Stimulated activated CD8-positive, alpha-beta memory T cell treated with anti-CD3 and anti-CD28 coated beads, Interleukin-2, amount 100 ng/mL, for 48 hours (primary cell): ENCODE measurements at places on chromosomes 13 and 19.

DNA sequence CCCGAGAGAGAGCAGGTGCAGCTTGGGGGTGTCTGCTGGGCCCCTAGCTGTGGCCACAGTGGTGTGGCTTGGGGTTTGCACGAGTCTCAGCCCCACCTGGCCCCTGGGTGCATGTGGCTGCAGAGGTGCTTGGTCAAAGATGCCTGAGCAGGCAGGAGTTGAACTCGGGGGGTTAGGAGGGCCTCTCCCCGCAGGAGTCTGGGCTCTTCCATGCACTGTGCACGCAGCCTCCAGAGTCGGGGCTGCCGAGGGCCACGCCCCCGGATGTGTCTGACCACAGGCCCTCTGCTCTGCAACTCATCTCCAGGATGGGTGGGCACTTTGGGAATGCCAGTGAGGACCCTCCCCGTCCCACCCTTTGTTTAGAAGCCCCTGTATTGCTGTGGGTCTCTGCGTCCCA is 91.5 kb upstream of the MCF2L start:
- no peak for DNase-seq

DNA sequence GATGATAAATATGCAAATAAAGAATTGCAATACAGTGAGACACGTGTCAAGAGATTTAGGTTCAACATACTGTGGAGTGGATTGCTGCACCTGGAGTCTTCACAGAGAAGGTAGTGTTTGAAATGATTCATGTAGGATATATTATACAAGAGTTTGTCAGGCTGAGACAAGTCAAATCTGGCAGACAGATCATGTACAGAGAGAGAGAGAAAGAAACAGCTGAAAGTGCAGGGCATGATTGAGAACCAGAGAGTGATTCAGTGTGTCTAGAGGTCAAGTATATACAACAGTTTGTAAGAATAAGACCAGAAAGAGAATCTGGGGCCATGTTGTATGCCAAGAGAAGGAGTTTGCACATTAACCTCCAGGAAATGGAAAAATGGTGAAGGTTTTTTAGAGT is 2.1 kb upstream of the VWA8 start:
- no peak for DNase-seq

DNA sequence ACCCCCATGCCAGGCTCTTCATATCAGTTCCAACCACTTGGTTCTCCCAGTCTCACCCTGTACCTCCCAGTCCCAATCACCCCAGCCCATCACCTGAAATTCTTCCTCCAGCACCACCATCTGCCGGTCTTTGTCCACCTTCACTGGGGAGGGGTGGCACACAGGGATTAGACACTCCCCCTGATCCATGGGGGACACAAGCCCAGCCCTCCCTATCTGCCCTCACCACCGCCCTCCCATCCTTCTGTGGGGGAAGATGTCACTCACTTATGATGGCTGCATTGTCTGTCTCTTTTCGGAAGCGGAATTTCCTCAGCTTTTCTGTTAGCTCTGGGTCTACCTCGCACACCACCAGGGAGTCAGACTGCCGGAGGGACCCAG is 685 bp downstream of the GMFG start:
- DNase-seq: no peak

DNA sequence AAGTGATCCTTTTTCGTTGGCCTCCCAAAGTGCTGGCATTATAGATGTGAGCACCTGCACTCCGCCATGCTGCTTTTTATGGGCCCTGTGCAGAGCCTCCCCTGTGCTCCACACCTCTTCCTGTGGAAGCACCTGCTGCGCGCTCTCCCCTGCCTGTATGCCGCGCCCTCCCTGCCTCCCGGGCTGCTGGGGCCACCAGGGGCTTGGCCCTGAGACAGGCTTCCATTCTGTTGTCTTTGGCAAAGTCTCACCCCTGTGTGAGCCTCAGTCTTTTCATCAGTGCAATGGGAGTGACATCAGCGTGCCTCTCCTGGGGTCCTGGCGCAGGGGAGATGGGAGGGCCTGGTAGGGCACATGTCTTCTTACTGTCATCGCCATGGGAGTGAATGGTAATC is 1.3 kb downstream of the FAM174C start:
- DNase-seq: no peak

DNA sequence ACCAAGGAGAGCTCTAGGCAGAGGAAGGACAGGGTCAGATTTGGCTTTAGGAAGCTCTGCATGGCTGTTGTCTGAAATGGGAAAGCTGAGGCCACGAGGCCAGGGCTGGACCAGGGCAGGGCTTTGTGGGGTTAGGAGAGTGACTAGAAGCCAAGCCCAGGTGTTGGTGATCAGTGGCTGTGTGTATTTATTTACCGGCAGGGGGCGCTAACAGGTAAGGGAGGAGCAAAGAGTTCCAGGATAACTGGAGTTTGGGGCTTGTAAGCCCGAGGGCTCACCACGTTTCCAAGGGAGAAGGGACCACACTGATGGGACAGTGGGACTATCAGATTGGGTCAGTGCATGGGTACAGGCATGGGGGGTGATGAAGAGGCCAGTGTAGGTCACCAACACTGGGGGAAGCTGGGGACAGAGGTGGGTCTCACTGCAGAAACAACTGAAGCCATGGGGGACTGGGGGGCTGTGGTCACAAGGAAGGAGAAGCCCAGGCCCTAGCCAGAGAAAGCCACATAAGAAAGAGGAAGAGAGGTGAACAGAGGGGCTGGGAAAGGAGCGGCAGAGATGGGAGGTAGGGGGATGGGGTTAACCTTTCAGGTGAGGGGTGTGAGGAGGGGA is 3.9 kb downstream of the TMEM147 start:
- peak; percentile 27 for DNase-seq

- no peak for DNase-seq
Measured at GRCh38 chr19:15253513-15253912, 21.3 kb upstream of the EPHX3 start.

GRCh38 chr19:400976-401865 is 7.7 kb downstream of the C2CD4C start:
- DNase-seq: no peak

GRCh38 chr19:33863436-33863835 is 66.8 kb downstream of the KCTD15 start:
- no peak for DNase-seq

- no peak for DNase-seq
Measured at GRCh38 chr13:70568571-70568970, 460.3 kb upstream of the KLHL1 start.

- no peak for DNase-seq
Measured at GRCh38 chr13:27573265-27573664, 47.1 kb downstream of the LNX2 start.

DNA sequence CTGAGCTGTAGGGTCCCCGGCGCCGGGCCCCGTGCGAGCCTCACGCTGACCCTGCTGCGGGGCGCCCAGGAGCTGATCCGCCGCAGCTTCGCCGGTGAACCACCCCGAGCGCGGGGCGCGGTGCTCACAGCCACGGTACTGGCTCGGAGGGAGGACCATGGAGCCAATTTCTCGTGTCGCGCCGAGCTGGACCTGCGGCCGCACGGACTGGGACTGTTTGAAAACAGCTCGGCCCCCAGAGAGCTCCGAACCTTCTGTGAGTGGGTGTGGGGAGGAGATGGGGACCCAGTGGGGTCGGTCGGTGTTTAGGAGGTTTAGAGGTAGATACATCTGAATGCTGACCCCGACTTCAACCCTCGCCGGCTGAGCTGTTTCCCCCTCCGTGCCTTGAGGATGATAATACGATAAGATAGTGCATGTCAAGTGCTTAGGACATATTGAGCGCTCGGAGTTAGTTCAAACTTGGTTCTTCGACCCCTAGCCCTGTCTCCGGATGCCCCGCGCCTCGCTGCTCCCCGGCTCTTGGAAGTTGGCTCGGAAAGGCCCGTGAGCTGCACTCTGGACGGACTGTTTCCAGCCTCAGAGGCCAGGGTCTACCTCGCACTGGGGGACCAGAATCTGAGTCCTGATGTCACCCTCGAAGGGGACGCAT is 1.9 kb downstream of the ICAM5 start:
- DNase-seq: no peak

- no peak for DNase-seq
Measured at GRCh38 chr19:34452723-34453122, 24.5 kb downstream of the UBA2 start.

GRCh38 chr19:38942471-38943181 is 11.9 kb downstream of the MRPS12 start:
- DNase-seq: no peak

DNA sequence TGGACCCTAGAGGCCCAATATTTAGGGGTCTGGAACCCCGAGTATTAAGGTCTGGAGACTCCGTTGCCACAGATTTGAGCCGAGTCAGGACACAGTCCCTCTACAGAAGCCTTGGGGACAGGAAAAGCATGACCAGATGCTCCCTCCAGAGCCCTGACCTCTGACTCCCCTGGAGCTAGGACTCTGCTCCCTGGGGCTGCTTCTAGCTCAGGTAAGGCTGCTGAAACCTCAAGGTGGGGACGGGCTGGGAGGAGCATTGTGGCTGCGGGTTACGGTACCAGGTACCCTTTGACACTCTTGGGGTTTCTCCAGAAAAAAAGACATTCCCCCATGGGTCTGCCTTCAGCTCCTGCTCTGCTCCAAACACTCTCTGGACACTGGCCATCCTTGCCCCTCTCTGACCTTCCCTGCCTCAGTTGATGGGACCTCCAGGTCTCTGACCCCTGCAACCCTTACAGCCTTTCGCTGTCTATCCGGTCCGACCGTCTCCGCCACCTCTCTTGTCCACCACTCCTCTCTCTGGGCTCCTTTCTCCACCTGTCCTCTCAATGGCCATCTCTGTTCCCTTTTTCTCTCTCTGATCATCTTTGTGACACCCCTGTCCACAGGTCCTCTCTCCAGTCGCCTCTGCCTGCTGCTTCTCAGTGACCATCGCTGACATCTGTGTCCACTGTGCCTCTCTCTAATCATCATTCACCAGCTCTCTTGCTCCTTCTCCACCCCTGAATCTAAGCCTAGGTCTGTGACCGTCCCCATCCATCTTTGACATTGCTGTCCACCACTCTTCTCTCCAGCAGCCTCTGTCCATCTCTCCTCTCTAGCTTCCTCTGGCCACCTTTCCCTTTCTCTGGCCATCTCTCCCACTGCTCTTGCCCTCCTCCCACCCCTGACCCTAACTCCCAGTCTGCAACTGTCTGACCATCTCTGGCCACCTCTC is 1.4 kb downstream of the LRFN3 start:
- DNase-seq: no peak

DNA sequence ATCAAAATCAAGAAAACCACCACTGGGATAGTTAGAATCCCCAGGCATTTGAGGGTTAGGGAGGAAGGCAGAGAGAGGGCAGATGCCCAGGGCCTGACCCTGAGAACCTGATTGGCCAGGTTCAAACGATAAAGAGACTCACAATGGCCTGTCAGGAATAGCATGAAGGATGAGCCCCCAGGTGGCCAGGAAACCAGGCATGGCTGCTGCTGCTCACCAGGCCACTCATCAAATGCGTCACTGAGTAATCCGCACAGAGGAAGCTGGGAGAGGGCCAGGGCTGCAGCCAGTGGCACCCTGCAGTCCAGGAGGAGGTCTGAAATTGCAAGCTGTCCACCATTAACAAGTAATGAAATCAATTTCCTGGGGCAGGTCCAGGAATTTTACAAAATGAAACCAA is 111.3 kb downstream of the KATNAL1 start:
- DNase-seq: no peak

DNA sequence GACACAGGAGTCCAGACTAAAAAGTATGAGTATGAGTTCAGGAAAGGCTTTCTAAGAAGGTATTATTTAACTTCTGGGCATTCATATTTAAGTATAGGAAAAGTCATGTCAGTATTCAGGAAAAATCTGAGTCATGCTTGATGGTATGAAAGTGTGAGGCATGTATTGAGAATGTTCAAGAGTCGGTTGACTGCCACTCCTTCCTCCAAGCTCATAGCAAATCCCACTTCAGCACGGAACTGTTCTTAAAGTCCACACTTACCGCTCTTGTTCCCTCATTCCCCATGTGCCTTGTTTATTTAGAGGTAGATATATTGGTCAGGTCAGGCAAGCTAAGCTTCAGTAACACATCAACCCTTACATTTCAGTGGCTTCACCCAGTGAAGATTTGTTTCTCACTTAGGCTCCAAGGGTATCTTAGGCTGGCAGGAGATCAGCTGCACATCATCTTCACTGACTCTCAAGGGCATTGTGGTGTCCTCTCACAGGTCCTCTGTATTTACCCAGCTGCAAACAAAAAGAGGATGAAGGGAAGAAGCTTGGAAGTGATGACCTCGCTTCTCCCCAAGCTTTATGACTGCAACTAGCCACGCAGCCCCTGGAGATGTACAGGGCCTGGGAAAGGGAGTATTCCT is 1189.2 kb downstream of the EFNB2 start:
- no peak for DNase-seq

DNA sequence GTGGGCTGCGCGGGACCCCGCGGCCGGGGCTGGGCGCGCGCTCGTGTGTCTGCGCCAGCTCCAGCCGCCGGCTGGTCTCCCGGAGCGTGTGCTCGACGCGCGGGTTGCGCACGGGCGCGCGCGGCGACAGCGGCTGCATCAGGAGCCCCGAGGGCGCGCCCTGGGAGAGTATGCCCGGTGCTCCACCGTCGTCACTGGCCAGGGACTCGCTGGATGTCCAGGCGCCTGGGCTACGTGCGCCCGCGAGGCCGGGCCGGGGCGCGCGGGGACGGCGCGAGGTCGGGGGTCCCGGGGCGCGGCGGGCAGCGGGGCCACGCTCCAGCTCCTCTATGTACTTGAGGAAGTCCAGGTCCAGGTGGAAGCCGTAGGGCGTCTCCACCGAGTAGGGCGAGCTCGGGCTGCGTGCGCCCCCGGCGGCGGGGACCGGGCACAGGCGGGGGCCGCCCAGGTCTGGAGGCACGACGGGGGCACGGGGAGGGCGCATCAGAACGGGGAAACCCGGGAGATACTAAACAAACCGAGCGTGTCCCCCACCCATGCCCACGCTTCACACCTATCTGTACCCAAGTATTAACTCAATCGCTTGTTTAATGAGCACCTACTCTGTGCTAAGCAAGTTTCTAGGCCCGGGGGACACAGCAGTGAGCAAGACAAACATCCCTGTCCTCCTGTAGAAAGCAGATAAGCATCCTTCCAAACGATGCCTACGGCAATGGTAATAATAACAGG is 7.6 kb downstream of the KANK3 start:
- DNase-seq: no peak

DNA sequence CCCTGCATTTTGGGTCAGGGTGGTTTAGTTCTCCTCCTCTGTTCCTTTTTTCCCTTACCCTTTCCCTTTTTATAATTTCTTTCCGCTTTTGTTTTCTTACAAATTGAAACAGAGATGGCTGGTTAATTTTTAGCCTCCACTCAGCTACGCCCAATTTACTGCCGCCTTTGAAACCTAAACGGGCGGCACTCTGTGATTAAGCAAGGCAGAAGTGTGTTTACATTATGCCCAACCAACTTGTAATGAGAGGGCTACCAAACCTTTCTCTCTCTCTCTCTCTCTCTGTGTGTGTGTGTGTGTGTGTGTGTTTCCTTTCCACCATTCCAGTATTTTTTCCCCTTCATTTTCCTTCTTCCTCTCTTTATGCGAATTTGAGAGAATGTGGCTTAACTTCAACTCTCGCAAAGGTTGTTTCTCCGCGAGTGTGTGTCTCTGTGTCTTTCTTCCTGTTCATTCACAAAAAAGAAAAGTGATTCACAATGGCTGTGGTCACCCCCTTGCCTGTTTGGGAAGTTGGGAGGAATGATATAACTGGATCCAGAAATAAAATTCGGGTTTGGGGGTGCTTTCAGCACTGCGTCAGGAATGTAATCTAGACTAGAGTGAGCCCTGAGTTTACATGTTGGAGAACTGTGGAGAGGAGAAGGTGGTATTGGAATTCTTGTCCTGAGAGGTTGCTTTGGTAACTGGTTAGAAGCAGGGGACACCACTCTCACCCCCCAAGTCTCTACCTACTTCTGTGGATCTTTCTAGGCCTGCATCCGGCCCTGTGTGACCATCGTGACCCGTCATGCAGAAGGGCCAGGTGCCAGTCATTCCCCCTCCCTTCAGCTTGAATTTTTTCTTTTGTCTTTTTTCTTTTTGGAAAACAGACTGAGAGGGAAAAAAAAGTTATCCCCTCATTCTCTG is 31.4 kb downstream of the NFIX start:
- no peak for DNase-seq

- no peak for DNase-seq
Measured at GRCh38 chr19:30224689-30225606, 147.2 kb upstream of the ZNF536 start.
